ENCODE measurements at places on chromosomes 3 and 15.

DNA sequence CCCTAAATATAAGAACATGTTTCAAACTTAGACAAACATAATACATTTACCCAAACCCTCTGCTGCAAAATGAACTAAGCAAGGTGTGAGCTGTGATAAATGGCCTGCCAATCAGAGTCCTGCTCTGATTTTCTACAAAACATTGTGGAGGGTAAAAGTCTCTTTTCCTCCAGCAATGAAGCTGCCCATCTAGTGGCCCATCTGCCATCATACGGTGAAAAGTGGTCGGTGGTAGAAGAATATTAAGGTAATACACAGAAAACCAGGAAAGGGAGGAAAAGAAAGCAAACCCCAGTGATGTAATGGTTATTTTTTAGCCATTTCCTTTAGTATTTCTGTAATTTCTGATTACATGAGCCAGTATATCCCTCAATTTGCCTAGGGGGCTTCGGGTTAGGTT lies 838.1 kb downstream of the TBL1XR1 start:
- DNase-seq: no peak

DNA sequence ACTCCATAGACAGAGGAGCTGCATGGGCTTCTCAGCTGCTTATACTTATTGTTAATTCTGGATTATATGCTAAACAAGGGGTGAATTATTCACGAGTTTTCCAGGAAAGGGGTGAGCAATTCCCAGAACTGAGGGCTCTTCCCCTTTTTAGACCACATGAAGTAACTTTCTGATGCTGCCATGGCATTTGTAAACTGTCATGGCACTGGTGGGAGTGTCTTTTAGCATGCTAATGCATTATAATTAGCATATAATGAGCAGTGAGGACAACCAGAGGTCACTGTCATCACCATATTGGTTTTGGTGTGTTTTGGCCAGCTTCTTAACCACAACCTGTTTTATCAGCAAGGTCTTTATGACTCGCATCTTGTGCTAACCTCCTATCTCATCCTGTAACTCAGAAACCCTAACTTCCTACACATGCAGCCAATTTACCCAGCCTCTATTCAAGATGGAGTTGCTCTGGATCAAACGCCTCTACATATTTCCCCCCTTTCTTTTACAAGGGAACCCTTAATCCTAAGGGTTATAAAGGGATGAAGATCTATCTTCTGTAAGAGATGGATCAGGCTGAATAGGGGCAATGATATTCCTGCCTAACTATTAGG lies 12.1 kb upstream of the DMXL2 start:
- no peak for DNase-seq

- no peak for DNase-seq
Measured at GRCh38 chr15:34085746-34086145, 15.9 kb downstream of the EMC7 start.

DNA sequence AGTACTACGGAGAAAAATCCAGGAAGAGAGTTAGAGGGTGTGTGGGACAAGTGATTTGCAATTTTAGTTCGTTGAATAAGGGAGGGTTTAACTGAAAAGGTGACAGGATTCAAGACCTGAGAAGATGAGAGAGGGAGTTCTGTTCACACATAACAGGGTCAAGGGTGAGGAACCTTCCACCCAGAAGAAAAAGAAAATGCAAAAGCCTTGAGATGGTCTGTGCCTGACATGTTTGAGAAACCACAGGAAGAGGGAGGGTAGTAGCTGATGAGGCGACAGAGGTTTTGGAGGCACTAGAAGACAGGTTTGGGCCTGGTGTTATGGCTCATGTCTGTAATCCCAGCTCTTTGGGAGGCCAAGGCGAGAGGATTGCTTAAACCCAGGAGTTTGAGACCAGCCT lies 591 bp upstream of the SLC25A20 start:
- DNase-seq: peak; percentile 16

- DNase-seq: no peak
Measured at GRCh38 chr15:96331945-96332636, 1.6 kb downstream of the NR2F2 start.

GRCh38 chr3:74844428-74844827 lies 230.0 kb upstream of the CNTN3 start:
- no peak for DNase-seq

DNA sequence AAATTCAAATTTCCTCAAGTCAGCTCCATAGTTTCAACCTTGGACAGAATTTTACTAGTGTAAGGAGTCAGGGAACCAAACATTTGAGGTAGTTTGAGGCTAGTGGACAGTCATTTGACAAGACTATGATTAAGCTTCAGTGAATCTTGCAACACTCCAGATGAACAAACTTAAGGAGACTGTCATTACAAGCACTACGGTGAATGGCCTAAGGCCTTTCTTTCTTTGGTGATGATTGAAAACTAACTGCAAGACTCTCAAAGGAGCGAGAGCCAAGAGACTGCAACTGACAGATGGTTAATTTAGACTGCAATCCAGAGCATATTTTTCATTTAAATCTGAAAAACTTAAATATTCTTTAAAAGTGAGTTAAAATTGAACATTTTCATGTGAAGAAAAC lies 272.3 kb upstream of the NECTIN3 start:
- no peak for DNase-seq

- DNase-seq: no peak
Measured at GRCh38 chr15:22954326-22954725, 25.8 kb downstream of the CYFIP1 start.

DNA sequence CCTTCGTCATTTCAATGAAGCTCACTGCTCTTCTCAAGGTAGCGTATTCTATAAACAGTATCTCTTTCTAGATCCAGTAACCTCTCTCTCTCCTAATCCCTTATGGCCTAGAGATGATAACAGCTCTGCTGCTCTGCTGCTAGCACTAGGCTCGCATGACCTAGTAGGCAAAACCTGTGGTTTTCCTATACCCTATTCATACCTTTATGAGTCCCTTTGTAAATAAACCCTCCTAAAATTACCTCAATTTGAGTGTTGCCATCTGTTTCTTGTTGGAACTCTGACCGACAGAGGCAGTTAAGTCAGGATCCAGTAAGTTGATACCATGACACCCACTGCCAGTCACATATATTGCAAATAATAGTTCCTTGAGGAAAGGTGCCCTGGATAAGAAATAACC lies 7.3 kb downstream of the CCDC14 start:
- DNase-seq: no peak

- no peak for DNase-seq
Measured at GRCh38 chr3:174206607-174207192, 652.4 kb upstream of the NAALADL2 start.

DNA sequence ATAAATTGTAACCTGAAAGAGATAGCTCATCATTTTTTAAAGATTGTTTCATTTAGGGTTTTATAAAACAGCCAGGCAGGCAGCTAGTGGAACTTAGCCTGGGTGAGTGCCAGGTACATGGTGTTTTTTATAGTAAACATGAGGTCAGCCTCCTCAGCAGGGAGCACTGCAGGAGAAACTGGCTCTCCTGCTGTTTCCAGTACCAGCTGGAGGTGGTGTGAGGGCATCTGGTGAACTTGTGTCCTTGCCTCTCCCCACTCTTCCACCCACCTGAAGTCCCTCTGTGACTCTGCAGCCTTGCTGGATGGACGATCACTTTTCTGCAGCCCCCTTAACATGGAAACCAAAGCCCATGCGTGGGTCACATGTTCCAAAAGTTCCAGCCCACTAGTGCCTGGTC lies 128.4 kb downstream of the FAM174B start:
- DNase-seq: no peak

DNA sequence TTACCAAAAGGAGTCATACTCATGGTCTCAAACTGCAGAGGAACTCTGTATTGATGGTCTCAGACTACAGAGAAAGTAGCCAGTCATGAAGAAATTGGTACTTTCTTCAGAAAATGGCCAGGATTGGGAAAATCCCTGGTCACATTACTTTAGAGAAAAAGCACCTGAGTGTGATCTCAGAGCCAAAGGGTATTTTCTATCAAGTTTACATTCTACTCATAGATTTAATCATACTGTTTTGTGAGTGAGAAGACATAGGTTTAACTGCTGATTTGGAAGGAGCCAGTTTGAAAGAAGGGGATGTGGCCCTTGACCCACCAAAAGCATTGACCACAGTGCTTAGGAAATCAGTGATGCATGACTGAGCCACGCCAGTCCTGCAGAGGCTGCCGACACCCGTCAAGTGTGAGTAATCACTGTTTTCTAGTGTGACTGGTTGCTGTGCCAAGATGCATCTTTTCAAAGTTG lies 203.6 kb downstream of the AKAP13 start:
- no peak for DNase-seq

GRCh38 chr15:53397041-53397616 lies 362.3 kb downstream of the WDR72 start:
- no peak for DNase-seq

- no peak for DNase-seq
Measured at GRCh38 chr15:91981821-91982800, 128.6 kb downstream of the SLCO3A1 start.

DNA sequence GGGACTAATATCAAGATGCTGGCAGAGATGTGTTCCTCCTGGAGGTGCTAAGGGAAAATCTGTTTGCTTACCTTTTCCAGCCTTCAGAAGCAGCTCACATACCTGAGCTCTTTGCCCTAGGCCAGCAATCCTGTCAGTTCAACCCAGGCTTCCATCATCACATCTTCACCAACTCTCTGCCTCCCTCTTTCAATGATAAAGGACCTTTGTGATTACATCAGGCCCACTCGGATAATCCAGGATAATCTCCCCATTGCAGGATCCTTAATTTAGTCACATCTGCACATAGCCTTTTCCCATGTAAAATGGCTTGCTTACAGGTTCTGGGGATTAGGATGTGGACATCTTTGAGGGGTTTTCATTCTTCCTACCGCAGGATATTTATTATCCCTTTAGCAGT lies 58.3 kb downstream of the NSUN3 start:
- no peak for DNase-seq

DNA sequence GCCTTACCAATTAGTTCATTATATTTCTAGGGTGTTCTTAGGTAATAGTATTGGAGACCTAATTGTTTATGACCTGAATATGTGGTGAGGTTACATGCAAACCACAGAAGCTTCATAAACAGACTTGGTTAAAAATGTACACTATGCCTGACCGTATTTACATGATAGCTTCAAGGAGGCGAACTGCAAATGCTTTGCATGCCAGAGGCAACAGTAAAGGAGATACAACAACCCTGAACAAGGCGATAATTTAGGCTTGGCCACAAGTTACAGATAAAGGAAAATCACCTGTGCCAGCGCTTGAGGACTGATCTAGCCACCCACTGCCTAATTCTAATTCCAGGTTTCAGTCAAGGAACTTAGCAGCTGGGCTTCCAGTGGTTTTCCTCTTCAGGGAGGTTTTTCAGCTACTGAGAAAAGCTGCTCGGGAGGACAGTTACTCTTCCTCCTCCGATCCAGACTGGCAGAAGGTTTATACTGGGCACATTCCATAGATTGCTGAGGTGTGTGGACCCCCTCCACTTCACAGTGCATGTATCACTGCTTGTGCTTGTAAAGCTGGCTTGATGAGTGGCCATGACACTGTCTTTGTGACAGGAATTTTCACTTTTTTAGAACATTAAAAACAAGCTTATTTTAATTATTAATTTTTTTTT lies 95.6 kb downstream of the DHX36 start:
- no peak for DNase-seq

- no peak for DNase-seq
Measured at GRCh38 chr3:190089711-190090110, 31.0 kb downstream of the P3H2 start.

DNA sequence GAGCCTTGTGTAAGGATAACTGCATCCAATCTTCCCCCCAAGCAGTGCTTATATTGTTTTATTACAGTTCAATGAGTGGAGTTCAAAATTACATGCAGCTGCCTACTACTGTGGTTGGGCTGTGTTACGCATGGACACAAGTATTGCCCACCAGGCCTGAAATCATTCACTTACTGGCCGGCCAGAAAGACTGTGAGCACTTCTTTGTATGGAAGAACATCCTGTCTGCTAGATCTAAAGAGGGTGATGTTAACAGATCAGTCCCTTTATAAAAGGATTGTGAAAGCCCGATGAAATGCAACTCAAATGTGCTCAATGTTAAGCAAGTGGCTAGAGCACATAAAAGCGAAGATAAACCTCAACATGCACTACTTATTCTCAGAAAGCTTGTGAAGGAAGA lies 132.5 kb downstream of the FOXP1 start:
- no peak for DNase-seq
